ENCODE measurements at places on chromosomes 6 and 20. TPM values are rescaled to one million over a fixed set of nuclear protein-coding genes. Genes with fewer than 3 reads are reported as not detected.
A peak's percentile ranks its signal among the peaks of the same experiment; 100 is the strongest.

L3MBTL1 gene
- 42.8 TPM for total RNA-seq

DNA sequence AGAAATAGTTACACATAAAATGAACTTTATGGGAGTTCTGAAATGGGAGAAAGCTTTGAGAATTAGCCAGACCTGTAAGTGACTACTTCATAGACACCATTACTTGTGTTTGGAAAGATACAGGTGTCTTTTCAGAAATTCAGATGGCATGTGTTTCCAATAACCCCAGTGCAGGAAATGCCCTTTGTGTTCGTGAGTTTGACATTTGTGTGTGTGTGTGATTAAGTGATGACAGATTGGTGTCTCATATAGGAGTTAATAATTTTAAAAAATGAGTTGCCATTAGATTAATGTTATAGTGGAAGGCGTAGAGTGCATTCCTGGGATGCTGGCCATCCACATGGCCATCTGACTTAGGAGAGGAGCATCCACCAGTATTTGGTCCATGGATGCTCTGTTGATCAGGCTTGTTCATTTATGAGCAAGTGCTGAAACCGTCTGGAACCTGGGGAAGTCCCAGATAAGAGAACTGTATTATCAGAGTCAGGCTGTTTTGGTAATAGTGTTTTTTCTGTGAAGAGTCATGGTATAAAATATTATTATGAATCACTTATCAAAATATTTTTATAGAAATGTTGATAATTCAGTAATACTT, 3.1 kb downstream of the STK4 start:
- DNase-seq, result no peak

IP6K3 gene
- 0.14 TPM for total RNA-seq

DNA sequence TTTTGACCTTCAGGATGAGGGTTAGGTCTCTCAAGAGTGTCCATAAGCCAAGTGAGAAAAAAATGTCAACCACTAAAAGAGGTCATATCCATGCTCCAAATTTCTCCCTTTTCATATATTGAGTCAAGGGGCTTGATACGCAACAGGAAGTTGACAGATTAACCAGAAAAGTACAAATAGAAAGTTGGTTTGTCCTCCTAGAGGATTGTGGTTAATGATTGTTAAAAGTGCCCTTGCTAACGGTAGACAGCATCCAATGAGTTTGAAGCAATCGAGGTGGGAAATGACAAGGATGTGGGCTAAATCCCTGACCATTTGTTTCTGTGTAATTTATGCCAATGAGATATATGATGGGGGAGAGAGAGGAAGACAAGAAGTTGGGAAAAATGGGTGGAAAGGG, 18.1 kb upstream of the HBS1L start:
- no peak for DNase-seq

DNA sequence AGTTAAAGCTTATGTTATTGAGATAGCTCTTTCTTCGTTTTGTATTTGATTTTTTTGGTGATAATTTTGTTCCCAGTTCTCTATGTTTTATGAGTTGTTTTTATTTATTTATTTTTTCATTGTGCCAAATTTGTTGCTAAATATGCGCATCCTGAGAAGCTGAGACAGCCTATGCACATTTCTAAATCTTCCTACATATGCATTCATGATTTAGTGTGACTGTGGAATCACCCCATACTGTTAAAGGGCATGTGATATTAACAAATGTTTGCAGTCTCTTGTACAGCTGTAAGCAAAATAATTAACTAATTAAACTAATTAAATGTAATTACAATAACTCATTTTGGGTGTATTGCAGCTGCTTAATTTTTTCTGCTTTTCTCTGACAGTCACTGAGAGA, 10.4 kb downstream of the TFAP2B start:
- DNase-seq, result no peak

DNA sequence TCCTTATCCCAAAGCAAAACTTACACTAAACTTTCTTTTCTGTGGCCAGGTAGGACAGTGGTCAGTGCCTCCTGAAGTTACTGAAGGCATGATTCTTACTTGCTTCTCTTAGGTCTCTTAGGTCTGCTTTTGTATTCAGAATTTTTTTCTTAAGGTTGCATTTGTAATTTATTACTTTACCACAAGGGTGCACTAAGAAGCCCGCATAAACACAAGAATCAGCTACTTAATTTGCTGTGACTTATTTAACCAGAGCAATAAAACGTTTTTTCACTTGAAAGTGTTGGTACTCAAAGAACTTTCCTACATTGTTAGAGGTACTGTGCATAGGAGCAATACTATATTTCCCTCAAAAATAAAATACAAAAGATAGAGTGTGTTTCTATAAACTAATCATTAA, 75.4 kb upstream of the LAMA2 start:
- DNase-seq, result no peak

POU3F2 gene
- total RNA-seq, result 1.4 TPM

GRCh38 chr6:135577059-135577538, 79.6 kb upstream of the AHI1 start:
- DNase-seq, result no peak

- no peak for DNase-seq
Measured at GRCh38 chr6:34546551-34547321, 9.4 kb downstream of the SPDEF start.

CENPQ gene
- total RNA-seq, result 7.8 TPM

DNA sequence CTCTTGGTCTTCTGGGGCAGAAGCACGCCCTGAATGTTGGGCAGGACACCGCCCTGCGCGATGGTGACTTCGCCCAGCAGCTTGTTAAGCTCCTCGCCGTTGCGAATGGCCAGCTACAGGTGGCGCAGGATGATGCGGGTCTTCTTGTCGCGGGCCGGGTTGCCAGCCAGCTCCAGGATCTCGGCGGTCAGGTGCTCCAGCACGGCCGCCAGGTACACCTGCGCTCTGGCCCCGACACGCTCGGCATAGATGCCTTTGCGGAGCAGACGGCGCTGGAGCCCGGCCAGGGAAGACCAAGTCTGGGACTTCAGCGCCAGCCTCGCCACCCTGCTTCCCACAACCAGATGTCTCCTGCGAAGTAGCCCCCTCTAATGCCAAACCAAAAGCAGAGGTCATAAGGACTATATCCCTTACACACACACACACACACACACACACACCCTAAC, 8.0 kb upstream of the SLC17A3 start:
- DNase-seq, result peak; percentile 23

LY86 gene
- not detected for total RNA-seq

DNA sequence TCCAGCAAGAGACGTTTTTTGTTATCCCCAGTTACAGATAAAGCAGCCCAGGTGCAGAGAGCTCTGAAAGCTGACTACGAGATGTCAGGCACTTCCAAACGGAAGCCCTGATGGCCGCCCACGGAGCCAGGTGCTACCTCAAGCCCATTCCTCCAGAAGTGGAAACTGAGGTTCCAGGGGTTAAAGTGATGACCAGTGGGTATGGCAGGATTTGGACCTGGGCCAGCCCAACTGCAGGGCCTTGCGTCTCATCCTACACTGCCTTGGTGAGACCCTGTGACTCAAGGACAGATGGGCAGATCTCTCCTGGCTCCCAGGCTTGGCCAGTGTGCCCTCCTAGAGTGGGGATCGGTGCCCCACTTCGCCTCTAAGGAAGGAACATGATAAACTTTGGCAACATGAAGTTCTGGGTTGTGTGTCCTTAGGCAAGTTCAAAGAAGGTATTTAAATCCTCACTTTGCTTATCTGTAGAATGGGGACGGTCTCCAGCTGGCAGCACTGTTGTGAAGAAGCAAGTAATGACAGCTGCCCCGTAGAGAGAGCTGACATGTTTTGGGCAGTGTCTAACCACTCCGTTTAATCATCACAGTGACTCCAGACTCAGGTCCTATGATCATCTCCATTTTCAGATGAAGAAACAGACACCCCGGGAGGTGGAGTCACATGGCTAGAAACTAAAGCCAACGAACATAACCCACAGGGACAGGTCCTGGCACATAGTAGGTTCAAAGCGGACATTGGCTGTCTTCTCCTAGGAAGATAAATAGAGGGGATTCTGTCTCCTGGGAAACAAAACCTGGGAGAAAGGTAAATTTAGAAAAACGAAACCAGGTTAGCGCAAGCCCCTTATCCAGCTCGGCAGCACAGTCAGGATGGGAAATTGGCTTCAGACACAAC, 34.4 kb upstream of the CDH22 start:
- no peak for DNase-seq

- no peak for DNase-seq
Measured at GRCh38 chr6:3218266-3218665, 9.2 kb downstream of the TUBB2B start.

DNA sequence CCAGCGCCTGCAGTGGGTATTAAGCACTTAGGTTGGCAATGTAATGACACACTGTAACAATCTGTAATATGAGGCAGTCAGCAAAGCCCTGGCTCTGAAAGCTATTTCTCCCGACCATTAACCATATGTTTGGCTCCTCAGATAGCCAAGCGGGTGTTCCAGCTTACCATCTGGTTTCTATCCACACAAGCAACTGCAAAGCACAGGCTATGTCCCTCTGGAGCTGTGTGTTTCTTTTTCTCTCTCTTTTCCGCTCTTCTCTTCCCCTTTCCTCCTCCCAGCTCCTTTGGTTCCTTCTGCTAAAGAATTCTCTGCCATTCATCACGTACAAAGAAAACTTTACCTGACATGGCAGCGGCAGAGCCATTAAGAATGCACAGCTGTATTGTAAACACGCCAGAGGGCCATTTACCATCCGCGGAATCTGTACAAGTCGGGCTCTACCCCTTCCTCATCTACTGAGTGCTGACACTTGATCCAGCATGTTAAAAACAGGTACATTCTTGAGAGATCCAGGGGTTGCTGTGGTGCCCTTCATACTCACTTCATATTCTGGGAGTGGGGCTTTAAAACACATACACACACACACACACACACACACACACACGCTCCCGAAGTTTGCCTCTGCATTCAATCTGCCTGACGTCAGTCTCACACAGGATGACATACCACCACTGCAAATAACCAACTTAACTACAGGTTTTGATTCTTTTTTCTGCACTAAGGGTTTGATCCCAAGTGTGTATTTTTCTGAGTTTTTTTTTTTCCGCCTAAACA, 77.2 kb downstream of the BACH2 start:
- peak; percentile 37 for DNase-seq

DSP gene
- 366 TPM for total RNA-seq

DNA sequence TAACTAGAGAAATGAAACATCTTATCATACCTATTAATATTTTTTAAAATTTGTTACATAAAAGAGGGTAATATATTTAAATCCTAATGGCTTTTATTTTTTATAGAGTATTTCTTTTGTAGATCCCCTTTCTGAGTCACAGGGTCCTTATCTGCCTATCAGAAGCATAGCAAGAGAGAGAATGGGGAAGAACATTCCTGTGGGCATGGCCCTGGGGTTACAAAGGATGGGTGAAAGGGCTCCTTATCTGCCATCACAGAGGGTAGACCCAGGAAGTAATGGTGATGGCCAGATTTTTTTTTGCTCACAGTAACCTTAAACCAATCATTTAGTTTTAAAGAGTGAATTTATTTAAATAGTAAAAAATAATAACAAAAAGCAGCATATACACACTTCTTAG, 582.1 kb upstream of the HTR1E start:
- DNase-seq, result no peak

- DNase-seq, result no peak
Measured at GRCh38 chr6:167317172-167317571, 7.7 kb upstream of the TTLL2 start.

GRCh38 chr6:158759966-158760617, 59.1 kb downstream of the EZR start:
- no peak for DNase-seq

GRCh38 chr20:62906647-62907375, 19.5 kb downstream of the DIDO1 start:
- no peak for DNase-seq

GRCh38 chr6:164929408-164929977, 379.9 kb downstream of the C6orf118 start:
- no peak for DNase-seq

DNA sequence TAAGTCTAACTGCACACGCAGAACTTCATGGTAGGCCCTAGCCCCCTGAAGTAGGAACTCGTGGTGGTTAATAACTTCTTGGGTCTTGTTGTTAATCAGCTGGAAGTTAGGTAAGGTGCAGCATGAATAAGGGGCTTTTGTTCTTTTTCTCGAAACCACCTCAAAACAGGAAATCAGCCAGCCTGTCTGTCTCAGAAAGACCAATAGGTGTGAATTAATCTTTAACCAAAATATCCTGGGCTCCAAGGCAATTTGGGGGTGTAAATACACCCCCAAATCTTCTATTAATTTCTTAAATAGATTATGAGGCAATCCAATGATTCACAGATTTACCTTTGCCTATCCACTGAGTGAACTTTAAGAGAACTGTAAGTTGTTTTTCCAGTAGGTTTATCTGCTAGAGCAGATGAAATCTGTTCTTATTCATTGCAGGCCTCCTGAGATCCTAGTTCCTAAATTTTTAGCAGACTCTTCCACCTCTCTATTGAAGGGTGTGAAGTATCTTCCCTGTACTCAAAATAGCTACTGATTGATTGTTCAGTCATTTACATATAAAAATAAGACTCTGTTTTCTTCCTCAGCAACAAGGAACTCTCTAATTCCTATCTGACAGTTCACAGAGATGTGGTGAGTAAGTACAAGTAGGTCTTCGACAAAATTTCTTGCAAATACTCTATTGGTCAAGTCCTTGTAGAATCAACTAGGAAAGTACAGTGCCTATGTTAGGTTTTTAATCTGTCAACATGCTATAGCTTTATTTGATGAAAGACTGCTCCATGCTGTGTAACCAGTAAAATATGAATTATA, 427.1 kb upstream of the NOX3 start:
- DNase-seq, result no peak

DNAH8 gene
- total RNA-seq, result 0.12 TPM

IMPG1 gene
- total RNA-seq, result not detected

DLK2 gene
- total RNA-seq, result 0.60 TPM

- no peak for DNase-seq
Measured at GRCh38 chr20:22536956-22537756, 47.2 kb downstream of the FOXA2 start.

DNA sequence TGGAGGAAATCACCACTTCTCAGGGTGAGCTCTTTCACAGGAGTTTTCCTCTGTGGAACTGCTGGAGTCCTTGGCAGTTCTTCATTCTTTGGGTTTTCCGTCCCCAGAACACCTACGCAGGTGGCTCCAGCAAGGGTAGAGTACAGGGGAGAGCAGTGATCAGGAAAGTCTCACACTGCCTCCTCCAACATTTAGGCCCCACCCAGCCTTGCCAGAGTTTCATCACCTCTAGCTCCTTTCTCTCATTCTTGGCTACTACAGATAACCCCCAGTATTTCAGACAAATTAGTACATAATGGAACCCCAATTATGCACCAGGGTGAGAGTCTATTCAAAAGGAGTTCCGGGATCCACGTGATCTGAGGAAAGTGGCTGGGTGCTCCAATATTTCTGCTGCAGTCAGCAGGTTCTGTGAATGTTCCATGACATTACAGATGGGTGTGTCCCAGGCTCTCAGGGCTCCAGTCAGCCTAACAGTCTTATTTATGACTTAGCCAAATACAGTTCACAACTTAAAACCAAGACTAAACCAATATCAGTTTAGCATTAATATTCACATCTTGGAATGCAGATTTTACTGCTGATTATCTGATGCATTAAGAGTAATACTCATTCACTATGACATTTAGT, 44.6 kb downstream of the GPR63 start:
- DNase-seq, result no peak

- no peak for DNase-seq
Measured at GRCh38 chr6:21829126-21829525, 235.6 kb downstream of the SOX4 start.

GRCh38 chr6:76682842-76683241, 610.4 kb upstream of the IMPG1 start:
- DNase-seq, result no peak

LAMA2 gene
- total RNA-seq, result 0.42 TPM

GRCh38 chr6:165967810-165968407, 199.7 kb downstream of the TBXT start:
- DNase-seq, result no peak

C6orf163 gene
- total RNA-seq, result 5.7 TPM

GRCh38 chr6:144666781-144667180, 381.6 kb downstream of the UTRN start:
- DNase-seq, result no peak

COL9A1 gene
- total RNA-seq, result 5.5 TPM

All from progenitor cell of endocrine pancreas (in vitro differentiated cells).